ENCODE measurements at places on chromosomes 5 and 9.

GRCh38 chr9:116806075-116806474, 119.0 kb downstream of the TRIM32 start:
- DNase-seq, result no peak

DNA sequence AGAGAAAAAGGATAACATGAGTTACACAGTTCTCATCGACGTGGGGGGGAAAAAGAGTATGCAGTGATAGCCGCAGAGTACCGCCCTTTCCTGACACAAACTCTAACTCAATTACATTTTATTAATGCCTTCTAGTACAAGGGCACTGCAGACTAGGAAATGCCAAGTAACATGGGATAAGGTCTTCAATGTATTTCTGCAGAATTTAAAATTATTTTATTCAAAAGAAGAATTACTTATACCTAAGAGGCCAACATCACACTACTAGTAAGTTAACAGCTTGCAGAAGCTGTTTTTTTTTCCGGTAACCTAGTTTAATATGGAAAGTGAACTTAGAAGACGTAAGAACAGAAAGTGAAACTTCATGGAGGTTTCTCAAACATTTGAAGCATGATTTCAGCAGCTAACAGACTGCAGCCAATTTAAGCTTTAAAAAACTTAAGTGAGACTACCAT, 3.9 kb downstream of the SETX start:
- no peak for DNase-seq

- DNase-seq, result no peak
These were observed at the start of gene FRMD3 for GRCh38 chr9:83538172-83538889. TSS of gene FRMD3 (minus strand) at chr9:83538401. CDS start at chr9:83538231, 170 bp downstream.

DNA sequence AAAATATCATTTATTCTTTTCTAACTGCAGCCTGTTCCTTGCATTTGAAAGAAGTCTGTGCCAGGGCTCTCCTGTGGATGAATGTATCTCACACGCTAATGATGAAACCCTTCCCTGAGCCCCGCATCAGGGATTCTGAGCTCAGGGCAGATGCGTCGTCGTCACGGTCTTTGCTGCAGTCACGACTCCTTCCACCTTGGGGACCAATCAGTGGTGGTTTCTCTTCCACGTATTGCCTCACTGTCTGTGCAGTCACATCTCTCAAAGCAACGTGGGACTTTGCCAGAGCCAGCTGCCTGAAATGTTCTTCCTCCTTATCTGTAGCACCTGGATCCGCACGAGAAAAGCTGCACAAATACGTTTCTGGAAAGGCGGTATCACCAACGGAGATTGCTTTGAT, 13.9 kb upstream of the UBE2QL1 start:
- no peak for DNase-seq

DNA sequence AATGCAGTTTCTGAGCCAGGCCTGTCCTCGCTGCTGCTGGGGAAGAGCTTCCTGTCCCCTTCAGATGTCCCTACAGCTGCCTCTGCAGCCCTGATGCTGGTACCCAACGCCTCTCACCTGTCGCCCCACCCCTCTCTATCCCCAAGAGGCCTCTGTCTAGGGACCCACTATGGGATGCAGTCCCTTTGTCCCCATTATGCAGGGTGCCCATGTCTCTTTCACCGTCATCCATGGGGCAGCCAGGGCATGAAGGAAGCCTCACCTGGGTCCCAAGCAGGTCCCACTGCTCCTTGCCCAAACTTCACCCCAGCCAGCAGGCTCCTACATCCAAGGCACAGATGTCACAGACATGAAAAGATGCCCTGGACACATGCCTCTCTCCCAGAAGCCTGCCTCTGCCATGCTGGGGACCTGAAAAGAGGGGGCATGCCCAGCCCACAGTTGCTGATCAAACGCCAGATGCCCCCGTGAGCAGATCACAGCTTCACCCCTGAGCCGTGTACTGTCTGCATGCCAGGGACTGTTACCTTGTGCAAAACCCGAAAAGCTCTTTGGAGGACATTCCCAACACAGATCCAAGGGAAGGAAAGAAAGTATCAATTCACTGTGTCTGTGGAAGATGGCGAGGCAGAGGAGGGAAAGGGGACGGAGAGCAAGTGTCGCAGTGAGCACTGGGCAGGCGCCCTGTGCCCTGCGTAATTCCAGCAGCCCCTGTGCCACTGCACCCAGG, 81.0 kb downstream of the ADAMTS2 start:
- DNase-seq, result no peak

DNA sequence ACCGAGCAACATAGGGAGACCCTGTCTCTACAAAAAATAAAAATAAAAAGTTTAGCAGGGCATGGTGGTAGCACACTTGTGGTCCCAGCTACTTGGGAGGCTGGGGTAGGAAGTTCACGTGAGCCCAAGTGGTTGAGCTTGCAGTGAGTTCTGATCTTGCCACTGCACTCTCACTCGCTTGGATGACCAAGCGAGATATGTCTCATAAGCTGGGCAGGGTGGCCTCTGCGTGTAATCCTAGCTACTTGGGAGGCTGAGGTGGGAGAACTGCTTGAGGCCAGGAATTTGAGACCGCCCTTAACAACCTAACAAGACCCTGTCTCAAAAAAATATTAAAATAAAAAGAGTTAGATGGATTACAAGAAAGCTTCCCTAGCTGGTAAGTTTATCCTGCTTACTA, 32.5 kb downstream of the RASA1 start:
- no peak for DNase-seq

- no peak for DNase-seq
These were observed 29.4 kb downstream of the WWC1 start for GRCh38 chr5:168320805-168321204.

GRCh38 chr9:9998491-9999287, 614.1 kb downstream of the PTPRD start:
- DNase-seq, result no peak

DNA sequence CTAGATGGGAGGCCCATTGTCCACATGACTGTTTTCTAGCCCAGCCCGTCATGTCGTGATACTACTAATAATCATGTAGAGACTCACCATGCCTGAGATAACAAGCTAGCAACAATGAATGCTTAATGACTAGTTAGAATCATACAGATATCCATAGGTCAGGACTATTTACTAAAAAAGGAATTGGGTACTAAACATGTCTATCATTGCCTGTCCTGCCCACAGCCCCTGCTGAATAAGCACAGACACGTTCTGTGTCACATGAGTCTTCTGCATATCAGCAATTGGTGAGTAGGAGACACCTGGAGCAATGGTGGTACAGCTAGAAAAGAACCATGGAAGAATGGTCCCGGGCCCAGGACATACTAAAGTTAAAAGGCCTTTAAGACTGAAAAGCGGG, 18.0 kb downstream of the FRRS1L start:
- no peak for DNase-seq

GRCh38 chr5:68406767-68407241, 191.2 kb downstream of the PIK3R1 start:
- DNase-seq, result no peak

GRCh38 chr5:60020457-60020856, 126.9 kb upstream of the PDE4D start:
- no peak for DNase-seq

DNA sequence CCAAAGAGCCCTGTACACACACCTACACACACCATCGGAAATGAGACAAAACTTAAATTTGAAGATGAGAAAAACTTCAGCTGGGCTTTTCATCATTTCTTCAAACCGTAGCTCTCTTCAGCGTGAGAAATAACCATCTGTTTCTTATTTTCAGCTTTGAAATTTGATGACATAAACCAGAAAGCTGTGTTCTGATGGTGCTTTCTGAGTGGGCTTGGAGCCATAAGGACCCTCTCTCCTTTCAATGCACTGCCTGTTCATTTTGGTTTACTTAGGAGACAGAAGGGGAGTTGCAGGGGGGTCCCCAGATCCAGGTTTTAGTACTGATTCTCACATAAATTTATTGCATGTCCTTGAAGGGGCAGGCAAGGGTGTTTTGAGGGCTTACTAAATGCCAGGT, 9.5 kb downstream of the FBXO10 start:
- DNase-seq, result no peak

- DNase-seq, result no peak
These were observed 152.7 kb downstream of the ADCY2 start for GRCh38 chr5:7548596-7548995.

GRCh38 chr5:179771311-179771895, 22.4 kb upstream of the LTC4S start:
- no peak for DNase-seq

- no peak for DNase-seq
These were observed 709.3 kb downstream of the MAT2B start for GRCh38 chr5:164214698-164215097.

- no peak for DNase-seq
These were observed 300.5 kb downstream of the COX7C start for GRCh38 chr5:86918246-86918645.

DNA sequence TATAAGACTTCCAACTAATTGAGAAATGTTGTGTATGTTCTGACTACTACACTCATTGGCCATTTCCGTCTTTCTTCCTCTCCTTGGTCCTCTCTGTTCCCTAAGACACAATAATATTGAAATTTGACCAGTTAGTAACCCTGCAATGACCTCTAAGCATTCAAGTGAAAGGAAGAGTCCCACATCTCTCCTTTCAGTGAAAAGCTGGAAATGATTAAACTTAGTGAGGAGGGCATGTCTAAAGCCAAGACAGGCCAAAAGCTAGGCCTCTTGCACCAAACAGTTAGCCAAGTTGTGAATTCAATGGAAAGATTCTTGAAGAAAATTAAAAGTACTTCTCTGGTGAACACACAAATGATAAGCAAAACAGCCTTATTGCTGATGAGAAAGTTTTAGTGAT, 122.5 kb downstream of the PRR16 start:
- DNase-seq, result no peak

GRCh38 chr9:129576546-129577543, 44.1 kb downstream of the C9orf50 start:
- DNase-seq, result no peak

DNA sequence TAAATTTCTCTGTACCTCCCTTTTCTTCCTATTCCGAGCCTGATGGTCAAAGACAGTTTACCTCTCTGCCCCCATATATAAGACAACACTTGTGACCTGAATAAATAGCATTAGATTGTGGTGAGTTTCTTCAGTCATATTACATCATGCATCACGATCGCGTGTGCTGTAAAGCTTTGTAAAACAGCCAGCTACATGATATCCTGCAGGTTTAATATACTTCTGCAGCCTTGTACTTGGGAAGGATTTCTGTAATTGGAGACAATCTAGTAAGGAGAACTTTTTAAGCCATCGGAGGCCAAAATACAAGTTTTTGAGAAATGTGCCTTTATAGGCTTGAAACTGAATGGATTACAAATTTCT, 711.8 kb upstream of the WWC1 start:
- no peak for DNase-seq

DNA sequence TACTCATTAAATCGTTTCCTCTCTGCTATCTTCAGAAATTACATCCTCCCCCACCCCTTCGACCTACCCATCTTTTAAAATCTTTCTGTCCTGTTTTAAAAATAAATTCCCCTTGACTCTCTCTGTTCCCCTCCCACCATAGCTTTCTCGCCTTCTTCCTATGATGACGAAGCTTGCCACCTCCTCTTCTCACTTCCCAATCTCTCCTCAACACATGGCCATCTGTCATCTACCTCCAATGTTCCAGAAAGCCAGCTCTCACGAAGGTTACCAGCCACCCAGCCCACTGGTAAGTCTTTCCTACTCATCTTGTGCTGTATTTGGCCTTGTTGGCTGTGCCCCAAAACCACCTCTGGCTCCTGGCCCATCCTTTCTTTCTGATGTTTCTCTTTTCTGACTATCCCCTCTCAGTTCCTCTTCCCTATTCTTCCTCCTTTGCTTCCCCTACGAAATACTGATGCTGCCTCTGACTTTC, 346.3 kb downstream of the ENC1 start:
- no peak for DNase-seq

GRCh38 chr5:55176176-55176818, 3.3 kb upstream of the CDC20B start:
- DNase-seq, result no peak

GRCh38 chr9:21744320-21744719, 58.1 kb upstream of the MTAP start:
- DNase-seq, result no peak

GRCh38 chr5:95620870-95621838, 1.3 kb downstream of the GPR150 start:
- peak; percentile 11 for DNase-seq

- DNase-seq, result no peak
These were observed 13.1 kb downstream of the RPS23 start for GRCh38 chr5:82265047-82265446.

DNA sequence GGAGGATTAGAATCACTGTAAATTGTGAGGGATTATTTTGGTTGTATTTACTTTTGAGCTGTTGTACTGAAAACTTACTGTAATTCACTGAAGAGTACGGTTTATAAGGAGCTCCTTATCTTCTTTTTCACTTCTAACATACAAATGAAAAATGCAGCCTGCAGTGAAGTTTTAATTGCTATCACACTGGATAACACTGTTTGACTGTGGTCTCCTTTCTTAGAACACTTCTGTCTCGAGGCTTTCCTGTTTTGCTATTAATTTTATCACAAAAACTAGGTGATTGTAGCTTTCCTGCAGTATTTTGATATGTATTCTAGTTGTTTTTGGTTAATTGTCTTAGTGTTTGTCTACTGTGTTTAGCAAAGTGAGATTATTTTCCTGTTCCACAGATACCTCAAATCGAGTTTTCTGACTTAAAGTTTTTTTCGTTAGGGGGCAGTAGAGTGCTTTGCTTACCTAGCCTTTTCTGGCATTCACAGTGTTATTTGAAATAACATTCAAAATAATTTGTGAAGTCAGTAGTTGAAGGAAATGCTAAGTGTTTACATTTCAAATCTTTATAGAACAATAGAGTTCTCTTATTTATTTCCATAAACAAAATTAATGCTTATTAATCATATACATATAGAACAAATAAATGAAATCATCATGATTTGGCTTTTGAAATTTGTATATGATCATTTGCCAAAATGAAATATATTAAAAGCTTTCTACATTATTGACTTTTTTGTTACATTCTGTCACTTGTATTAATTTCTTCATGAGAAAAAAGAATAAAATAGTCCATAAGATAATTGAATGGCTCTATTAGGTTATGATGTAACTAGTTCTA, 52.9 kb downstream of the COMMD10 start:
- no peak for DNase-seq

- DNase-seq, result no peak
These were observed 121.8 kb downstream of the CAVIN4 start for GRCh38 chr9:100699668-100700067.

DNA sequence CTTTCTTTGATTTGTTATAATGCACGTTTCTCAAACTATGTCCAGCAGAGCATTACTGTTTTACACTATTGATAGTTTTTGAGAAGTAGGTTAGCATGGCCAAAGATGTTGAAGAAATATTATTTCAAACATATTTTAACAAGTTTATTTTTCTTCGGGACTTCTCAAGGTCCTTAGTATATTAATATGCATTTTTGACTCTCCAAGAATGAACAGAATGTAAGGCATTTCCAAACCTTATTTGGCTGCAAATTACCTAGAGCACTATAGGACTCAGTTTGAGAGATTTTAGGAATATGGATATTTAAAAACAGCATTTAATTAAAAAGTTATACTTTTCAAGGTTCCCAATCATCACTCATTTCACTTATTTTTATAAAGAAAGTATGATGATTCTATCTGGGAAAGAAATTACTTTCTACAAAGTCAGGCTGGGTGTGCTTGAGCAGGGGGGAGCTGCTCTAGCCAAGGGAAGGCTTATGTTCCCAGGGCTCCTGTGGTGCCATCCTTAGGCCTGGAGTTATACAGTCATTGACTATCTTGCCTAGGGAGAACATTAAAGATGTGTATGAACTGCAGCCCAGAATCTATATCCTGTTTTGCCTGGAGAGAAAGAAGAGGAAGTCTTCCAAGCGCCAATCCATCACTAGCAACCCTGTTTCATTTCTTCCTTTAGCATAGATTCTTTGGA, 27.6 kb upstream of the NREP start:
- no peak for DNase-seq

- DNase-seq, result no peak
These were observed 5.4 kb downstream of the ZNF608 start for GRCh38 chr5:124740991-124741583.

Measured in stimulated activated CD4-positive, alpha-beta T cell treated with anti-CD3 and anti-CD28 coated beads, TNF-alpha, amount 100 ng/mL, for 1 hour (primary cell).